ENCODE measurements at places on chromosomes 16 and 17.

GRCh38 chr17:44971776-44972483 is 3.8 kb upstream of the C1QL1 start:
- DNase-seq: peak; percentile 40

DNA sequence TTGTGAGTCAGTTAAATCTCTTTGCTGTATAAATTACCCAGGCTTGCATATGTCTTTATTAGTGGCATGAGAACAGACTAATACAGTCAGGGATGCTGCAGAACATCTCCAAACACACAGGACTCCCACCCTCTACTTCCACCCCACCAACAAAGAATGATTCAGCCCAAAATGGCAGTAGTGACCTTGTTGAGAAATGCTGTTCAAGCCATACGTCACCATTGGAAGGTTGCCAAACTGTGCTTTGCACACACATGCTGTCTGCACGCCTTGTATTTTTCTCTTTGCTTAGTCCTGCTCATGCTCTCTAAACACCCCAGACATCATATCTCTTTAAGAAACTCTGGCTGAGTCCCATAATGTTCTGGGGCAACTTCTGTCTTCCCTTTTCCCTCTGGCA is 589.6 kb downstream of the WWOX start:
- no peak for DNase-seq

- DNase-seq: peak; percentile 70
These were observed 644 bp downstream of the NFAT5 start for GRCh38 chr16:69566240-69566980.

DNA sequence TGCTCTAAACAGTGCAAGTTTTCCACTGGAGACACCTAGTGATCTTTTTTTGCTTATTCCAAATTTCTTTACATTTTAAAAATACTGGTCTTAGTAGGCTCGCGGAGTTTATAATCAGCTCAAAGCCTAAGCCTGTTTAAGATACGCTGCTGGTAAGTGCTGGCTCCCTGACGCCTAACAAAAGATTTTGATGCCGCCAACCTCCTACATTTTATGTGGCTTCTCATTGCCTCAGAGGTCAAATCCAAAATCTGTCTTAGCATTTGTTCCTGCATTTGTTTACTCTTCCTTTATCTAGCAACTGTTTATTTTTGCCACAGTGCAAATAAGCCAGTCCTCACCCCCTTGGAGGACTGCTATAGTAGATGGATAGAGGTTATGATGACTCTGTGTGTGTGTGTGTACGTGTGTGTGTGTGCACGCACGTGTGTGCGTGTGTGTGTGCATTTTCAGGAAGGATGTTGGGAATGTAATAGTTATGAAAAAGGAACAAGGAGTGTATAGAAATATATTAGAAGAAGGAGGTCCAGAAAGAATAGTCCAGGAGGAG is 24.8 kb downstream of the HS3ST3B1 start:
- DNase-seq: no peak

- DNase-seq: no peak
These were observed 31.4 kb downstream of the EPN2 start for GRCh38 chr17:19268611-19269010.

GRCh38 chr17:16272111-16272840 is 55.3 kb downstream of the PIGL start:
- no peak for DNase-seq

DNA sequence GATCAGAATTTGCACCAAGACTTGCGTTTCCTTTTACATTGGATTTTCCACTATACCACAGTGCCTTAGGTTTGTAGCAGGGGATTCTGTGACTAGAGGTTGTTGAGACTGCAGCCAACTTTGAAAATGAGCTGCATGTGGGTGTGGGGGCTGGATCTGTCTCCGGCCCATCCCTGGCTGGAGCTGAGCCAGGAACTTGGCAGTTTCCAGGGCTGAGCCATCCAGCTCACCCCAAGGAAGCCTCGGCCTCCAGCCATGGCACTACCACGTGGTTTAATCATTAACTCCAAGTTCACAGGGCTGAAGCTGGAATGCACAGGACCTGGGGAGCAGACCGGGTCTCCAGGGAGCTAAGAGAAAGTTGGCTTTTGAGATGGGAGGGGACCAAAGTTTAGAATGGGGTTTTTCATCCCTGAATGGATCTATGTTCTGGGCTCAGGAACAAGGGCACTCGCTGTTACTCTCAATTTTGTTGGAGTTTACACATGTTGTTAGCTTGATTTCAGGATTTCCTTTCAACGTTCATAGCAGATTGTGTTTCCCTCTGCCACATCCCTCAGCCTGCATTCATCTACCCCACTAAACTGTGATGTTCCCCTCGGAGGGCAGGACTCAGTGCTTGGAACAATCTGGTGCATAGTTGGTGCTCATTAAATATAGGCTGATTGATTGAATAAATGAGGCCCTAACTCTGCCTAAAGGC is 42.3 kb upstream of the HNF1B start:
- DNase-seq: no peak

DNA sequence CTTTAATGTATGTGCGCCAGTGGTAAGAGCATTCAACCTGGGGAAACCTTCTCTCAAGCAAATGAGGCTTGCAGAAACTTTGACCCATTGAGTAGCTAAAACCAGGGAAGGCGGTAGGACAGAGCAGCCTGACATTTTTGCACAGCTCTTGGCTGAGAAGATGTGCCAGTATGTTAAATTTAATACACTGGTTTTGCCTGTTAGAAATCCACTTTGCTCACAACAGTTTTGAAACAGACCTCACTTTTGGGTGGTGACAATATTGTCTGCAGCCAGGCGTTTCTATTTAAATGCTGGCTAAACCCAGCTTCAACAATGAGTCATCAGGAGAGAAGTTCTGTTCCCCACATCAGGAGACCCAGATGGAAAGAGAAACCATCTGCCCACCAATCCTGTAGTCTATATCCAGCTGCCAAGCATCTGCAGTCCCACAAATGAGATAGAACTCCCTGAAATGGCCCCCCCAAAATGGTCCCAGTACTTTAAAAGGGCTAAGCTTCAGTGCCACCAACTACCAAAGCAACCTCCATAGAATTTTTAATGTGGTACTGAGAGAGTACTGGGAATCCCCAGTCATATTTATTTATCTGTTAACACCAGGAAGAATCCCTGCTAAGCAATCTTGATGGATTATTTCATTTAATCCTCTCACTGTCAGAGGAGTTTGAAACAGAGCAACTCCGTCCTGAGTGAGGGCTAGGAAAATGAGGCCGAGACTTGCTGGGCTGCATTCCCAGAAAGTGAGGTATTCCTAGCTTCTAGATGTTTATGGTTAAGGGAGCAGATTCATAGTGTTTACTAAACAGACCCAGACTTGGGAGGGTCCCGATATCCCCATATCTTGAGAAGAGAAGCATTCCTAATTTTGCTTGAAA is 29.0 kb upstream of the CLEC3A start:
- DNase-seq: no peak

DNA sequence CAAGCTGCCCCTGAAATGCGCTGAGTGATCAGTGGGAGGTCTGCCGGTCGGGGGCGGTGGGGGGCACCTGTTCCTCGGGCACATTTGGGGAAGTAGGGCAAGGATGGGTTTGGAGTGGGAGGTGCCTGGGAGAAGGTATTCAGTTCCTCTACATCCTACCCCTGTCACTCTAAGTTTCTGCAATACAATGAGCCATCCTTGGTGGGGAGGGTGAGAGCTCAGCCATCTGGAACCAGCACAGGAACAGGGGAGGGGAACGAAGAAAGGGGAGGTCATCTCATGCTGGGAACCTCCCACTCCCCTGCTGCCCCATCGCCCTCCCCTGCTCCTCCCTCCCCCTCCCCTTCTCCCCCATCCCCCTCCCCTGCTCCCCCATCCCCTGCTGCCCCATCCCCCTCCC is 4.2 kb downstream of the DPH1 start:
- DNase-seq: no peak

DNA sequence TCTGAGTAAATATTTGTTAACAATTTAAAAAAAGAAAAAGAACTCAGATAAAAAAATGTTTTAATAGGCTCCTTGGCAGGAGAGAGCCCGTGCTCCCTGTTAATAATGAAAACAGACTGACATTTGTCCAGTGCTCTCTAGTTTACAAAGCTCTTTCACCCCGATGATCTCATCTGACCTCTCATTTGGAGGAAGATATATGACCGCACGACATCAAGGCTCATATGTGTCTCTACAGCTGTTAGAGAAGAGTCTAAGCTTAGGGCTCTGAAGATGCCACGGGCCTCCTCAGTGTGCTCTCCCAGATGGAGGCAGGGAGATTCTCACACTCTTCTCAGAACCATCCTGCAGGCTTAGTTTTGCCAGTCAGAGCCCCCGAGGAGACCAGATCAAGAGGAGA is 280.8 kb upstream of the IRX5 start:
- no peak for DNase-seq

DNA sequence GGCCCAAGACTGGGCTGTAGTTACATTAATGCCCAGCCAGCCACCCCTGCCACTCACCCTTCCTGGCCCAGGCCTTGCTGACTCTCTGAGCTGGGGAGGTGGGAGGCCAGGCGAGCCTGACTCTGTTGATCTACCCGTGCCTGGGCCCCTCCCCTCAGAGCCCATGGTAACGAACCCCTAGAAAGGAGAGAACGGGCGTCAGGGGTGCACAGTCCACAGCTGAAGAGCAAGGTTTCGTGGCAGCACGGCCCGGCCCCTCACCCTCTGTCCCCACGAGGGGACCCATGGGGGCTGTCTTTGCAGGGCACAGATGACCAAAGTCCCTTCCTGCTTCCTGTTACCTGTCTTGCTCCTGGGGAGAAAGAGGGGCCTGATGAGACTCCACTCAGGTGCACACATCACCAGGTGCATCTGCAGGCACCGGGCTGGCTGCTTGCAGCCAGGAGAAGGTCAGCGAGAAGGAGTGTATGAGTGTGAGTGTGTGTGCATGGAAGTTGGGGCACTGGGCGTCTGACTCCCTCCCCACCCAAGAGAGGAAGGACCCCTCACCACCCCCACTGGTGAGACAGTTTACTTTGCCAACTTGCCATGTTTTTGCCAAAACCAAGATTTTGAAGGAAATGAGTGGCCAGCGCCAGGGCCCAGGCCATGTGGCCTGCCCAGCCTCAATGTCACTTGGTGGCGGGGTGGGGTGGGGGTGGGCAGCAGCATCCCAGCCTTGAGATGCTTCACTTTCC is 359.1 kb downstream of the SEC14L1 start:
- DNase-seq: no peak

GRCh38 chr16:63890081-63890480 is 1231.8 kb downstream of the CDH11 start:
- DNase-seq: no peak

DNA sequence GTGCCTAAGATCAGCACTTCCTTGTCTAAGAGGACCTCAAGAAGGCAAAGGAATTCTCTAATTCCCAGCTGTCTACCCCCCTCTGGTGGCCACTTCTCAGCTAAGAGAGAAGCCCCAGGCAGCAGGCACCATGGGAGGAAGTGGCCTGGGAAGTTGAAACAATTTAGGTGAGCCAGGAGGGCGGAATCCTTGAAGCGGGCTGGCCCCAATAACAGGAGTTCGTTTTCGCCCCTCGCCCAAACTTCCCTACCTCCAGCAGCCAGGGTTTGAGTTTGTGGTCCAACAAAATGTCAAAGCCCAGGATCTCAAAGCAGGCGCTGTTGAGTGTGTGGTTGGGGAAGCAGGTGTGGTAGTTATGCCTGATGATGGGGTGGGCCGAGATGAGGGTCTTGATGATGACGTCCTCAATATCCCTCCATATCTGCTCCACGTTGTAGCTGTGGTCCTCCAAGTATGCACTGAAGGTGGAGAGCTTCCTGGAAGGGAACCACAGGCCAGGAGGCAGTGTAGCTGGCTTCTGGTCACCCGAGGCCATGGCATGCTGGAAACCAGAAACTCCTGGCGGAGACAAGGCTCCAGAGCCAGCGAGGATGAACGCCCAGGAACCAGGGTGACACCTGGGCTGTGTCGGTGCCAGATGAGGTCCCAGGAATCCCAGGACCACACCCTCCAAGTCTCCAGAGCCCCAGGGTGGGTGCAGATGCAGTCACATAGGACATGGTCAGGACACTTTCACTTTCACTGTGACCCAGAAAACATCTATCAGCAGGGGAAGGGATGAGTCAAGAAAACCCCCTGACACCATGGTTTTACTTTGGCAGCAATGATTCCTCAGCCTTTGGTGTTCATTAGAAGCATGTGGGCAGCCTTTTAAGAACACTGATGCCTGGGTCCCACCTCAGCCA is 25.6 kb downstream of the TTLL6 start:
- DNase-seq: peak; percentile 43

GRCh38 chr17:77144227-77144626 is 3.5 kb downstream of the SEC14L1 start:
- DNase-seq: no peak

GRCh38 chr17:71764505-71764904 is 356.3 kb upstream of the SOX9 start:
- no peak for DNase-seq

- no peak for DNase-seq
These were observed 108.1 kb downstream of the LITAF start for GRCh38 chr16:11478431-11479119.

GRCh38 chr17:64020056-64020766 is at the start of gene ICAM2:
ICAM2 (minus strand) TSS chr17:64020633; CDS start chr17:64006691, 13,942 bp downstream.
- DNase-seq: peak; percentile 91

DNA sequence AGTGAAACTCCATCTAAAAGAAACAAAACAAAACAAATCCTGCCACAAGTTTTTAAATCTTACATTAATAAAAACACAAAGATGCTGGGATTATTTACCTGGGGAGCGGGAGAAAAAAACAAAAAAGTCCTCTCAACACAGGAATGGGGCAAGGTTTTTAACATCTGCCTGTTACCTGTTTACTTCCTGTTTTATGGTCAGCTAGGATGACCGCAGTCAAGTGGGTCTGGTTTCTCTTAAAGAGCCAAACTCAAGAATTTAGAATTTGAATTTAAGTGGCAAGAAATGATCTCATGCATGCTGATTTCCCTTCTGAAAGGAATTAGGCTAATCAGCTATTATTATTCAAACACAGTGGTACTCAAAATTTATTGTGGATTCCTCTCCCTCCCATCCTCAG is 39.7 kb upstream of the TBC1D3K start:
- DNase-seq: no peak

DNA sequence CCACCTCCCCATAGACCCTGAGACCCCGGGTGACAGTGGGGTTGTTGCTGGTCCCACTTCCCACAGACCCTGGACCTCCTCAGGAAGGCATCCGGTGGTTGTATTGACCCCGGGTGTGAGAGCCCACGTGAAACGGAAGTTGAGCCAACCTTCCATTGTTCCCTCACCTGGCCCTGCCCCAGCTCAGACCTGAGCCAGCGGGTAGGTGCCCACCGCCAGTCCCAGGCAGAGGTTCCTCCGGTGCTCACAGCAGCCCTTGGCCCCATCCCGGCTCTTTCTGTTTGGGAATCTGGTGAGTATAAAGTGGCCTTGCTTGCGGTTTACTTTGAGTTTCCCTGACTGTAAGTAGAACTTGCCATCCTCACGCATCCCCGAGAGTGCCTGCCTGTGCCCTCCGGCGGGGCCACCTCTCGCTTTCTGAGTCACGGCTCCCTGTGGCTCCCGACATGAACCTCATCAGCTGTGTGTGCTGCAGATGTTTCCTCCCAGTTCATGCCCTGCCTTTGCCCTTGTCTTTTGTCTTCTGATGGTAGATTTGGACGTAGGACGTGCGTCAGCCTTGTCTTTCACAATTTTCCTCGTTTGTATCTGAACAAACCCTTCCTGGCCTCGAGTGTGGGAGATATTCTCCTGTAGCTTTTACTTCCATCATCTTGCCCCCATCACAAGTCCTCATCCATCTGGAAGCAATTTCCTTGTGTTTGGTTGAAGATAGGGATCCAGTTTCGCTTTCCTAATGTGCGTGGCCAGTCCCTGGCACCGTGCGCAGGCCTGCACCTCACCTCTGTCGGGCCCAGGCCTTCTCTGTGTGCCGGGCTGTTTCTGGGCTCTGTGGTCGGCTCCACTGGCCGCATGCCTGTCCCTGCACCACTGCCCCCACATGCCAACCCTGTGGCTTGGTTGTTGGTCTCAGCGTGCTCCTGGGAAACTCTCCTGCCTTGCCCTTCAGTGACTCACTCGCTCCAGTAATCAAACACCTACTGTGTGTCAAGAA is 76.0 kb downstream of the METRNL start:
- no peak for DNase-seq
